Fibroblast of skin of left quadriceps (primary cell): ENCODE measurements at places on chromosomes 13 and 19.
A peak's percentile ranks its signal among the peaks of the same experiment; 100 is the strongest.

GRCh38 chr19:38020311-38020710, 113.3 kb downstream of the SIPA1L3 start:
- no peak for DNase-seq

GRCh38 chr19:633786-634639, 676 bp upstream of the POLRMT start:
- DNase-seq: no peak

DNA sequence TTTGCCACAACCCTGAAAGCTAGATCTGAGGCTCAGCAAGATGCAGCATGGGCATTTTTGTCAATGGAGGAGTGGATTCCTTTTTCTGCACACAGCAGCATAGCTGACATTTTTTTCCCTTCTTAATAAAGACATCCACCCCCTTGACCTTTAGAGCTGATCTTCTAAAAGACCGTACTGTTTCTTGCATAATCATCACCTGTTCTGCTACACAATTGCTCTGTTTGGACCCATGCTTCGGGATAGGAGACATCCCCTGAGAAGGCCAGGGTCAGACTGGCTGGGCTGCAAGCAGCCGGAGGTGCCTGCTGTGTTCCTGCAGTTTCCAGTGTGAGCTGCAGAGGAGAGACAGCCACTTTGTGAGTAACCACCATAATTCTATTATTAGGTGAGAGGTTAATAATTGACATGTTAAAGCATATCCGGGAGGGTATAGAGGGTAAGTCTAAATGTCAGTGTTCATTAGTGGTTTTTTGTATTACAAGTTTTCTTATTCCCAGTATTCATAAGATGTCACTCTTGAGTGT, 108.5 kb upstream of the C1QTNF9B start:
- DNase-seq: no peak

- DNase-seq: no peak
Measured at GRCh38 chr19:5254944-5255343, 85.7 kb downstream of the PTPRS start.

DNA sequence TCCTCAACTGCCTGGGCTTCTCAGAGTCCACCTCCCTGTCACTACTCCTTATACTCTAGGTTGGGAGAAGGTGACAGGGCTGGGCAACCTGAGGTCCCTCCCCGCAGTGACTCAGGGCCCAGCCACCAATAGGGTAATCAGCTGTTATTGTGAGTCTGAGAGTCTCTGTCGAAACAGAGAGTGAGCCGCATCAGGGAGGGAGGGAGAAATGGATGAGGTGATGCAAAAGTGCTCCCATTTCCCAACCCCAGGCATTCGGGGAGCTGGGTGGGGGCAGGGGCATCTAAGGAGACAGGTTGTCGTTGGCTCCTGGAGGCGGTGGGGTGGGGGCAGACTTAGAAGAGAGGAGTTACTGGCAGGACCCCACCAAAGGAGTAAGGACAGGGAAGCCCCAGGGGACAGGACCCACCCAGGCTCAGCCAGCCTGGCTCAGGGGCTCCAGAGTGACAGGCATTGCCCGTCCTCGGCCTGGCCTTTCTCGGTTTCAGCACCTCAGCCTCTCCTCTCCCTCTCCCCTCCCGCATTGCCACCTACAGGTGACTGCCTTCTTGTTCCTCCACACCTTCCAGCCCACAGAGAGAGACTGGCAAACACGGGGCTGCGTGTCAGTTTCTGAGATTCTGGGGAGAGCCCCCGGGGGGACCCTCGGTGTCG, at the start of gene DMKN:
TSS of gene DMKN (minus strand) at position 22 of the 654 bp plus-strand sequence. CDS start 174 bp downstream, outside the sequence.
- DNase-seq: peak; percentile 7
